ENCODE measurements at places on chromosomes 11 and 22. TPM values are rescaled to one million over a fixed set of nuclear protein-coding genes. Genes with fewer than 3 reads are reported as not detected.

The DMC1 gene
- total RNA-seq = 0.96 TPM

The SPDYC gene
- not detected for total RNA-seq

The GLB1L2 gene
- total RNA-seq = 1.6 TPM

The GAS2L1 gene
- total RNA-seq = 27.2 TPM

The RFPL3 gene
- not detected for total RNA-seq

The RCOR2 gene
- total RNA-seq = 0.29 TPM

The GSTP1 gene
- 524 TPM for total RNA-seq

The C11orf97 gene
- total RNA-seq = not detected

The GTSE1 gene
- 8.8 TPM for total RNA-seq

The GUCY1A2 gene
- total RNA-seq = 1.3 TPM

The ACTN3 gene
- total RNA-seq = 0.19 TPM

The GGA1 gene
- 50.6 TPM for total RNA-seq

All from vein endothelial cell (primary cell).